RKO (cell line): ENCODE measurements at places on chromosomes 3 and 15.
A peak's percentile ranks its signal among the peaks of the same experiment; 100 is the strongest.

- DNase-seq: no peak
These were observed 108.8 kb upstream of the RAD18 start for GRCh38 chr3:9071936-9072666.

DNA sequence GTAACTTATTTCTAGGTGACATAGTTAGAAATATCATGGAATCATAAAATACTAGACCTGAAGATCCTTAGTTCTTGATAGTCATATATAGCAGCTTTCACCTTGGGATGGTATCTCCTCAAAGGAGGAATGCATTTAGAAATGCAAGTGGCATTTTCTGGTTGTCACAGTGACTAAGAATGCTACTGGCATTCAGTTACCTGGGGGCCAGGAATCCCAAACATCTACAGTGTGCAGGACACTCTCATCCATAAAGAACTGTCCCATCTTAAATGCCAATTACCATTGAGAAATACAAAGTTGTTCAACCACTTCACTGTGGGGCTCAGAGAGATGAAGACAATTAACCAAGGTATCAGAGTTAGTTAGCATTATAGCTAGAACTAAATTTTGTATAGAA, 36.7 kb downstream of the MYH15 start:
- no peak for DNase-seq

GRCh38 chr3:38634111-38634510, 15.4 kb downstream of the SCN5A start:
- peak; percentile 37 for DNase-seq

DNA sequence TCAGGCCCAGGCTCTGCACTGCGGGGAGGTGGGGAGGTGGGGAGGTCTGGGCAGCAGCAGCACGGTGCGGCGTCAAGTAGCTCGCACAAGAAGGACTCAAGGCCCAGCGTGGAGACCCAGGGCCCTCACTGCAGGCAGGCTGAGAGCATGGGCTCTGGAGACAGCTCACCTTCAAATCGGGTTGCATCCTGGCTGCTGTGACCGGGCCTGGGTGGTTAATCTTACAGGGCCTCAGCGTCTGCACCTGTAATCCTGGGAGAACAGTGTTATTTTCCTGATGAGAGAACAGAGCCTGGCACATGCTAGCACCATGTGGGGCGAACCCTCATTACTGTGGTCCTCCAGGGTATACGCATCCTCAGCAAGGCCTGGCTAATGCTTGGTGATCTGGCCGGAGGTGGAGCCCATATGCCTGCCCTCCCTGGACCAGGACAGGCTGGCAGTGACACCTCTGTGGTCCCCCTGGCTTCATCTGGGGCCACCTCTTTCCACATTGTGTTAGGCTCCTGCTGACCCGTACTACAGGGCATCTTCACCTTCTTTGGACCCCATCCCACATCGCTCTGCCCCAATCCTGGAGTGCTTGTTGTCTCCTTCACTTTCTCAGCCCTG, 55.5 kb downstream of the RGMA start:
- DNase-seq: no peak

GRCh38 chr3:197028728-197029510, 698 bp downstream of the MELTF start:
- DNase-seq: peak; percentile 28

GRCh38 chr15:89127054-89127702, 38.9 kb downstream of the ABHD2 start:
- no peak for DNase-seq

DNA sequence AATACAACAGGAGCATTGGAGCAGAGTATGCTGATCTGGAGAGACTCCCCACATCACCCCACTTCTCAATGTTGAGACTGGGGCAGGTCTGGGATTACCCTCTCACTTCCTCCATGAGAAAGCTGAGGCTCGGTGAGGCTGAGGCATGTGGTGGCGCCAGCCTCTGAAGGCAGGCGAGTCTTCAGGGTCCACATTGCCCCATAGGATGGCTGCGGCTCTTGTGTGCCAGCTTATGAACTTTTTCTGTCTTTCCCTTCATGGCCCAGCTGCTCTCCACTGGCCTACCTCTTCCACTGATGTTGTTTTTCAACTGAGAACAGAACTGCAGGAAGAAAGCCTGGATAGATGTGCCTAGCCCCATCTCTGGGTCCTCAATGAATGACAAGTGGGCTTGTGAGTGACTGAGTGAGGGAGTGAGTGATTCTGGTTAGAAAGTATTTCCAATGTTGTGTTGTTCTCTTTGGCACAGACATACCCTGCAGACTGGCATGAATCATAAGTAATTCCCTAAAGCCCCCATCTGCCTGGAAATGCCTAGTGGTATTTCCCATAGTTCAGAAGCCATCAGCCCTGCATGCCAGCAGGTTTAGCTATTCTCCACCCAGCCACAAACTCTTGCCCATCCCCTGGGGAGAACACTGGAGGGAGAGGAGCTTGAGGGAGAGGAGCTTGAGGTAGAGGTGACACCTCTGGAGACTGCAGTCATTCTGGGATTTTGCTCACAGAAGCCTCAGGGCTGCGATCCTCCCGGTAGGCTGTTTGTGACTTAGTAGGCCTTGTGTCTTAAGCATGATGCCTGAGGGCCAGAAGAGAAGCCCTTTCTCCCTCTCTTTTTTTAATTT, 56.9 kb downstream of the AMOTL2 start:
- DNase-seq: no peak

- DNase-seq: no peak
These were observed 300.6 kb downstream of the TLE3 start for GRCh38 chr15:69797051-69797595.

GRCh38 chr15:63013052-63013808, 29.3 kb upstream of the TPM1 start:
- DNase-seq: peak; percentile 16

GRCh38 chr15:100259266-100259665, 82.5 kb downstream of the ADAMTS17 start:
- no peak for DNase-seq

DNA sequence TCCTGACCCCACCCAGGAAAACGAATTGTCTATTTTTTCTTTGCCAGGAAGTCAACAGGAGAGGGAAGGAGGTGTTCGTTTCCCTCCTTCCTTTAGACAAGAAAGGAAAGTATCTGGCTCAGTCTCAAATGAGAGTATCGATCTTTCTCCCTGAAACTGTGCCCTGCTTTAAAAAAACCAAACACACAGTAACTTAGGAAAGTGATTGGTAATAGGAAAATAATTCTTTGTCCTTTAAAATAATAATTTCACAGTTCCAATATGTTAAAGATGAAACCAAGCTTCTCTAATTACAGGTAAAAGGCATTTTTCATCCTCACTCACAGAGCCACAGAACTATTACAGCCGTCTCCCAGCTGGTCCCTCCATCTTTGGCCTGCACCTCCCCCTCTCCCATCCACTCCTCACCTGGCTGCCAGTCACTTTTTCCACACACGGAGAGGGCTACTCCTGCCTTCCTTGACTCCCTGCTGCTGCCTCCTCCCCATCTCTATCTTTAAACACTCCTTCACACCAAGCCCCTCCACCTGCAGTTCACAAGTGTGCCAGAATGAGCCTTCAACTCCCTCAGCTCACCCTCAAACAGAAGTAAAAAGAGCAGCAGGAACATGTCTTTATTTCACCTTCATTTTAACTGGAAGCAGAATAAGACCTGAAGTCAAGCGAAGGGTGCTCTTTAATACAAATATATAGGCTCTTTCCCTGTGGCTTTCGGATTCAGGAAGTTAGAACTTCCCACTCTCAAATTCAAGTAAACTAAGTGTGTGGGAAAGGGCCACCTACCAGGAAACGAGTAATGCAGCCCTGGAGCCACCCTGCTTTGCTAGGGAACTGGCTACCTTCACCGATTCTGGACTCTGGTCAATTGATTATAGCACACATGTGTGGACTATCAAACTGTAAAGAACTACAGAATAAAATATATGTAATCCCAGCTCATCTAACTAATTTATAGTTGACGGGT, 116.4 kb downstream of the SENP2 start:
- no peak for DNase-seq

- DNase-seq: no peak
These were observed 118.8 kb downstream of the ADAMTS9 start for GRCh38 chr3:64568895-64569517.

GRCh38 chr3:147030274-147030673, 376.1 kb downstream of the ZIC4 start:
- DNase-seq: no peak

GRCh38 chr3:151445273-151446001, 15.4 kb downstream of the IGSF10 start:
- DNase-seq: peak; percentile 26

DNA sequence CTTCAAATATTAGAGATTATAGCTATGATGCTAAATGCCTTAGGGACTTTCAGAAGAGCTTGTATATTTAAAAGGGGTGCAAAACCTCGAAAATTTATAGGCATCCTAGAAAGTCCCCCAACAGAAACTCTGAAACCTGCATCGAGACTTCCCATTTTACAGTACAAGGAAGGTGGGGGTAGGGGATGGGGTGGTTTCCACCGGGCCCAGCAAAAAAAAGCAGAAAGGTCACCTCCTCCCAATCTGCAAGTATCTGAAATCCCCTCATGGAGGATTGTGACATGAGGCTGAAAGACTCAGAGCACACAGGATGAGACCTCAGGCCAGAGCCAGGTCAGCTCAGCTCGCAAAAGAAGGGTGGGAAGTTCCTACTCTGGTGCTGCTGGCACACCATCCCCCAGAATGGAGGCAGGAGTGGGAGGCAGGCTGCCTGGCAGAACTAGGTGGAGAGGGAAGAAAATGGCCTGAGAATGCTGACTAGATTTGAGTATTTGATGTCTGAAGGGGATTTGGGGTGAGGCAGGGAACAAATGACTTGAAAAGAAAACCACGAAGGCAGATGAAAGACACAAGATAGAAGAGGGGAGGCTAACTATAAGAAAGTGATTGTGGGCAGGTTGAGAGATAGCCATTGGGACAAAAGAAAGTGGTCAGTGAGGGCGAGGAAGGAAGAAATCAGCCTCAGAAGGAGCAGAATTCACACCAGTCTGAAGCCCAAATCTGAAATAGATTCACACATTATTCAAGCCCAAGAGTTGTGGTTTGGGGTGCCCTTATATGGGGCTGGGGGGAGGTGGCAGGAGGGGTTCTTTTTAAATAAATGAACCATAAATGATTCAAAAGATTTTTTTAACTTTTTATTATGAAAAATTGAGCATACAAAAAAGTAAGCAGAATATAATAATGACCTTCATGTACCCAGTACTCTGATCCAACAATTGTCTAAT, 22.5 kb upstream of the TSC22D2 start:
- DNase-seq: no peak

DNA sequence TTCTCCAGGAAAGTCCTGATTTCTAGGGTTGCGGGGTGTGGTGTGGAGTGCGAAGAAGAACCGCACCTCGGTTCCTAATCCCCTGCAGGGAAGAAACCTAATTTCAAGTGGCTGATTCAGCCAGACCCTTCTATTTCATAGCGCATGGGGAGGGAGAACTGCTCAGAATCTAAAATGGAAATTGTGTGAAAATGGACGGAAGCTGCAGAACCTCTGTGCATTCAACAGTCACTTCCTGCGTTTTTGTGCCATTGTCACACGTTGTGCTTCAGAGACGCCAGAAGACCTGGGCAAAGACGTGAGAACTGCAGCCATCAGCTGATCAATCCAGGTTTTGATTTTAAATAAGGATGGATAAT, 1.2 kb downstream of the SIDT1 start:
- DNase-seq: no peak

DNA sequence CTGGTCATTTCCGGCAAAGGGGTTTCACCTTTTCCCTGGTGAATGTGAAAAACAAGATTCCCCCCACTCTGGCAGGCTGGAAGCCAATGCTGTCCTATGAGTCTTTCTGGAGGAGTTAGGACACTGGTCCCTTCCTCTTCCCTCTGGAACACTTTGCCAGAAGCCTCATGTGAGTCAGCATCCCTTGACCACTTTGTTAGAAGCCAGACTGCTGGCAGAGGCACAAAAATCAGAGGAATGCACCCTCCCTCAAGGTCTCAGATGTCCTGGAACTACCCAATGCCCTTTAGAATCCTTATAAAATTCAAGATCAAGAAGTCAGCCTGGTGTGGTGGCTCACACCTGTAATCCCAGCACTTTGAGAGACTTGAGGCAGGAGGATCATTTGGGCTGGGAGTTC, 26.6 kb downstream of the ITGB5 start:
- DNase-seq: peak; percentile 30

DNA sequence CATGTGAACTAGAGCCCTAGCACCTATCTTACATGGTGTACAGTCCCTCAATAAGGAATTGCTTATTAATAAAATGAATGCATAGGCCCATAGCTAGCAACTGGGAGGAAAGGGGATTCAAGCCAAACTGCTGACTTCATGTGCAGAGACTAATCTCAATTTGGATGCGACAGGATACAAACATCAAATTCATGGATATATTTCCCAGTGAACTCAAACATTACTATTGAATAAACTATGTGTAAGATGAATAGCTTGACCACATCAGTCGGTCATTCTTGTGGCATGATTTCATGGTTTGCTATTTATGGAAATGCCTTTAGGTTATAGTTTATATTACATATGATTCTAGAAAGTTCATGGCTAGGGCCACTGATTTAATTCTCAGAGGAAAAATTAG, 268.6 kb upstream of the SLITRK3 start:
- peak; percentile 54 for DNase-seq

GRCh38 chr3:4015426-4015825, 216.2 kb downstream of the LRRN1 start:
- no peak for DNase-seq

DNA sequence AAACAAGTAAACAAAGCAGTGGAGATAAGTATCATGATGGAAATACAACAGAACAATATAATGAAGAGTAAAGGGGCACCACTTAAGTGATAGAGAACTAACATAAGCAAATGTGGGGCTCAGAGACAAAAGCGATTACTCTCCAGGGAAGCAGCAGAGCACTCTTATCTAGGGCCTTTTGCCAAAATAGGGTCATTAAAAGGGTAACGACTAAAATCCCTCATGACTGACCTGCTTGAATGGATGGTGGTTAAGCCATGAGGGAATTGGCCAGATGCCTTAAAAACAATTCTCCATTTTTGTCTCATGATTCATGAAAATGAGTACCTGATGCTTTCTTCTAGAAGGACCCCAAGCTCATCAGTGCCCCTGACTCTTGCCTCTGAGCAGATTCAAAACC, 3.2 kb upstream of the SLC7A14 start:
- DNase-seq: no peak

DNA sequence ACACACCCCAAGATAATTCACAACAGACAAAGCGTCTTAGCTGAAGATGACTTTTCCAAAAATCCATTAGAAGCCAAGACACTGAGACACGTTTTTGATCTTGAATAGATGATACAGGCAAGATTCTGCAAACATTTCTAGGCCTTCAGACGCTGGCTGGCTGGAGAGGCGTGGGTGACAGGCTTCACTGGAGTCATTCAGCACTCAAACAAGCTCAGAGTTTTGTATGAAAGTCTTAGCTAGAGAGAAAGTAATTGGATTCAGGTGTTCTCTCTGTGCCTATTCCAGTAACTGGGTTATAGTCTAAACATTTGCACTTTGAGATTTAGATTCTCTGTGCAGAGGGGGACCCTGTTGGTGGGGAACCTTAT, 147.7 kb upstream of the BHLHE40 start:
- no peak for DNase-seq

DNA sequence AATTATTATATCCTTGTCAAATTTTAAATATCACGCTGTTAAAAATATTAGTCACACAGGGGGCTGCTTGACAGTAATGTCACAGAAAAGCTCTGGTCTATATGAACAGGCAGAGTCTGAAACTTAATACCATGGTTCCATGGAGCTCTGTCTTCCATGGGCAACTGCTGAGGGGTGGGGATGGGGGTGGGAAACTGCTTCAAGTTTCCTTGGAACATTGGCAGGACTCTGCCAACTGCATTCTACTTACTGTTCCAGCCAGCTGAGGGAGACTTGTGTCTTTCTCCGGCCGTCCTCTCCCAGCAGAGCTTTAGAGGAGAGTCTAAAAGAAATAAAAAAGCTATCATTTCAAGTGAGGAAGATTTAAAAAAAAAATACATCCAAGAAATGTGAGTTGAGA, 348.7 kb downstream of the ZIC1 start:
- DNase-seq: no peak

- no peak for DNase-seq
These were observed 773.7 kb upstream of the NR2F2 start for GRCh38 chr15:95556866-95557225.
